ENCODE measurements at places on chromosomes 1 and 21. TPM values are rescaled to one million over a fixed set of nuclear protein-coding genes. Genes with fewer than 3 reads are reported as not detected.

DNA sequence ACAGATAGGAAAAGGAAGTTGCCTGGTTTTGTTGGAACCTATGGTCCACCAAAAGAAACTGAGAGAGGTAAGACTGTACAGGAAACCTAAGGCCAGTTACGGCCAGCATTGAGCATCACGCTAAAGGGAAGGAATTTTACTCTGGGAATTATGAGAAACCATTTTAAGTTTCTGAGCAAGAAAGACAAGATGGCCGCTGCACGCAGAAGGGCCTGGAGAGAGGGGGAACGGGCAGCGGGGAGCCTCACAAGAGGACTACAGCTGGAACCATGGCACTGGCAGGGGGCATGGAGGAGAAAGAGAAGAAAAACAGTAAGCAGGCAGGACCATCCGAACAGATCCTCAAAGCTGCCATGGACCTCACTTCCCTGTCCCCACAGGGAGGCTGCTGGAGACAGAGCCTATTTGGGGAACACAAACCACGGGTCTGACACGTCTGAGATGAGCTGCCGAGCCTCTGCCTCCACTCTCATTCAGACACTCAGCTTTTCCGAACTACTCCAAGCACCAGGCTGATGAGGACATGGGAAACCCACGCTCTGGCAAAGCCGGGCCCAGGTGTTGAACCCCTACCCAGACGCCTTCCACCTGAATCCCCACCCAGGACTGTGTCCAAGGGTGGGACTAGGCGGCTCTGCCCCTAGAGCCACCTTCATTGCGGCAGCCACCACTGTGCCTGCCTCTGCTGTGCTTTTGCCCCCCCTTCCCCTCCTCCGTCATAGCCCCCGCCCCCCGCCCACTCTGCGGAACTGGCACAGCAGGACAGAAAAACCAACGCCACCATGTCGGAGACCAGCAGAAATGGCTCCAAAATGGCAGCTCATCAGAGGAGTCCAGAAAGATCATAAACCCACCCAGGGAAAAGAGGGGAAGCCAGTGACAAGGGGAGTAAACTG is 69.0 kb downstream of the CD46 start:
- DNase-seq, result no peak

- no peak for DNase-seq
Observed at GRCh38 chr1:3066250-3066711, 2.7 kb upstream of the PRDM16 start.

Gene ANKRD34A
- total RNA-seq, result 0.30 TPM

DNA sequence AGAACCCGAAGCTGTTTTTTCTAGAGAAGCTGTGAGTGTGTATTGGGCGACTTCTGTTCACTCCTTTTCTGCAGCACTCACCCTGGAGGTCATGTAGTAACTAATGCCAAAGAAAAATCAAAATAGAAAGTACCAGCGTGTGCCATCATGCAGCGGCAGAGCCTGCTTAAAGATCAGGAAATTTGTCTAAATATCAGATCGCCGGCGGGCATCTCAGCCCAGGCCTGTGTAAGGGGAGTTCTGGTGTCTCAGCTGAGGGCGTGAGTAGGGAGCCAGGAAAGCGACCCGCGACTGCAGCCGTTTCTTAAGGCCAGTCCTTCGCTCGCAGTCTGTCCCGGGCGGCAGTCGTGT is 768 bp downstream of the EDARADD start:
- DNase-seq, result no peak

- no peak for DNase-seq
Observed at GRCh38 chr1:32954168-32954567, 10.4 kb downstream of the RNF19B start.

- no peak for DNase-seq
Observed at GRCh38 chr1:53262000-53262399, 23.7 kb upstream of the MAGOH start.

GRCh38 chr1:118927427-118928187 is 60.5 kb downstream of the TBX15 start:
- no peak for DNase-seq

- DNase-seq, result no peak
Observed at GRCh38 chr1:53508991-53509666, 49.9 kb downstream of the DMRTB1 start.

GRCh38 chr21:46144464-46145070 is 10.8 kb downstream of the FTCD start:
- DNase-seq, result no peak

Gene RAB7B
- 17.2 TPM for total RNA-seq

Gene TCP10L
- 0.79 TPM for total RNA-seq

GRCh38 chr1:217614200-217614712 is 16.6 kb downstream of the GPATCH2 start:
- DNase-seq, result no peak

Gene B3GALNT2
- total RNA-seq, result 40.3 TPM

DNA sequence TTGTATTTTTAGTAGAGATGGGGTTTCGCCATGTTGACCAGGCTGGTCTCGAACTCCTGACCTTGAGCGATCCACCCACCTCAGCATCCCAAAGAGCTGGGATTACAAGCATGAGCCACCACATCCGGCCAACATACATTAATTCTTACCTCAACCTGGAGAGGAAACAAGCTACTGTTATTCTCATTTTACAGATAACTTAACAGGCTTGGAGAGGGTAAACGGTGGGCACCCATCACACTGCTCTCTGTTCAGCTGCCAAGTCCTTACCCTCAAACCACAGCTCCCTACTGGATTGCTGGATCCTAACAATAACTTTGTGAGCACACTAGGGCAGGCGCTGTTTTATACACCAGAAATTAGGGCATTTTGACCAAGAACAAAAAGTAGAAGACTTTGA is 93.6 kb upstream of the BARHL2 start:
- DNase-seq, result no peak

DNA sequence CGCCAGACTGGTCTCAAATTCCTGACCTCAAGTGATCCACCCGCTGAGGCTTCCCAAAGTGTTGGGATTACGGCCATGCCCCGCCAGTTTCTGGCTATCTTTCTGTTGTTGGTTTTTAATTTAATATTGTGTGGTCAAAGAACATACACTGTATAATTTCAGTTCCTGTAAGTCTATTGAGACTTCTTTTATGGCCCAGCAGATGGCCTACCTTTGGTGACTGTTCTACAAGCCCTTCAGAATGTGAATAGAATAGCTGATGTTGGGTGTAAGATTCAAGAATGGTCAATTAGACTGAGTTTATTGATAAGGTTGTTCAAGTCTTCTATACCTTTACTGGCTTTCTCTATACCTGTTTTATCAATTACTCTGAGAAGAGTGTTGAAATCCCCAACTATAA is 10.7 kb downstream of the HES2 start:
- no peak for DNase-seq

DNA sequence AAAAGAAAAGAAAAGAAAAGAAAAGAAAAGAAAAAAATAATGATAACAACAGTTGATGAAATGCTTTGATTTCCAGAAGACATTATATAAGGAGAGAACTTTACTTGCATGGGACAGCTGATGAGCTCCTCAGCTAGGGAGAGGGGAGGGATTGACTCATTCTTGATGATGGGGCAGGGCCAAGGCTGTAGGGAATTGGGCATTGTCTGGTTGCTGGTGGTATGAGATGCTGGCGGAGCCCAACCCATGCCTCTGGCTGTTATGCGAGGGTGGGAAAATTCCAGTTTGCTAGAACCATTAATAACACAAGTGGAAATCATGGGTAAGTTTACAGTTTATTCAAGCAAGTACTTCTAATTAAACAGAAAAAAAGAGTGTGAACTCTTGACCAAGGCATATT is 36.0 kb upstream of the KIF26B start:
- no peak for DNase-seq

Gene VASH2
- total RNA-seq, result 11.6 TPM

Gene TMEM240
- total RNA-seq, result 2.1 TPM

DNA sequence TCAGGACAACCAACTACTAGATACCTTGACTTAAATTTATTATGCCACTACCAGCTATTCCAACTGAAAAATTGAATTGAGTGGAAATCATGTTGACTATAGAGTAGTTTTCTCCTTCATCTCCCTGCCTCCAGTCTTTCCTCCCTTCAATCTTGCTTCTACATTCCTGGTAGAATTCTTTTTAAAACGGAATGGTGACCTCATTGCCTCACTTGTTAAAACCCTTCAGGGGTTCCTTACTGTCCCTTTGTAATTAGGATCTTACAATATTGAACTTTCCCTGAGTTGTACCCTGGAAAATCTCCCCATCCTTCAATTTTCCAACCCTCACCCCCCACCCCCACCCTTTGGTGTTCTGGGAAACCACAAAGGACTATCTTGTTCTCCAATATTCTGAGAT is 82.8 kb upstream of the ZNF326 start:
- DNase-seq, result no peak

Gene LCE1D
- total RNA-seq, result 1.4 TPM

Gene CNST
- total RNA-seq, result 18.9 TPM

Gene GJA8
- not detected for total RNA-seq

DNA sequence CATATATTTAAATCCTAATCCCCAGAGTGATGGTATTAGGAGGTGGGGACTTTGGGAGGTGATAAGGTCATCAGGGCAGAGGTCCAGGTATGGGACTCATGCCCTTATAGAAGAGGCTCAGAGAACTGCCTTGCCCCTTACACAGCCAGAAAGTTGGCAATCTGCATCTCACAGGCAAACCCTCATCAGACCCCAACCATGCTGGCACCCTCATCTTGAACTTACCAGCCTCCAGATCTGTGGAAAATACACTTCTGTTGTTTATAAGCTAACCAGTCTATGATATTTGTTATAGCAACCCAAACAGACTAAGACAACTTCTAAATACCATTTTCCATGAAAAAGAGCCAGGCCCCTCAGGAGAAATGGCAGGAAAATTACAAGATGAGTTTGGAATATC is 69.3 kb upstream of the PRDX6 start:
- no peak for DNase-seq

Gene CFAP107
- not detected for total RNA-seq

Gene RGS13
- total RNA-seq, result 0.79 TPM

Gene TMEM82
- total RNA-seq, result not detected

- no peak for DNase-seq
Observed at GRCh38 chr1:240946926-240947325, 335.0 kb upstream of the GREM2 start.

DNA sequence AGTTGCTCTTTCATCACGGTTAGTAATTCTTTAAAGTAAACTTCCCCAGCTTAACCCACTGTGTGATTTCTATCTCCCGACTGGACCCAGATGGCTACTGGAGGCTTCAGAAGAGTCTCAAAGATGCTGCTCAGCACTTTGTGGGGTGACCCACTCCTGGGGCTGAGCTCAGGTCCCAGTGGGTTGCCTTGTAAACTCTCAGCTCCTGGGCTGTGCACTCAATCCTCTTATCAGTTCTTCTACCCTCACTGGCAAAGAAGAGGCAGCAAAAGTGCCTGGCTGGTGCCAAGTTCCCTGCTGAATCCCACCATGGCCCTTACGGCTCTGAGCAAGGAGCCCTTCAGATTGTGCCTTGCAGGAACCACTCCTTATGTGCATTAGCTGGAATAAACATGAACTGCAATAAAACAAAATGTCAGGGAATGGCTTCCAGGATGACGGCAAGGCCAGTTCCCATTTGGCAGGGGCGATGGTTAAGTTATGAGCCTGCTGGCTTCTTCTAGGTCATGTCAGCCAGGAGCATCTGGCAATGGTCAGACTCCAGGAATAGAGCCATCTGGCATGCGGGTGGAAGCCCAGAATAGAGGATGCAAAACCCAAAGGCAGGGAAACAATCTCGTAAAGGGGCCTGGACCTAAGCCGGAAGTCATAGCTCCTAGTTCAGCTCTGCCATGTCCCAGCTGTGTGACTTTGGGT is 6.8 kb downstream of the MYOC start:
- DNase-seq, result peak; percentile 89

GRCh38 chr1:88060112-88060673 is 623.9 kb upstream of the PKN2 start:
- DNase-seq, result no peak

- DNase-seq, result peak; percentile 10
Observed at GRCh38 chr1:207848234-207848633, 62.7 kb downstream of the CD34 start.

DNA sequence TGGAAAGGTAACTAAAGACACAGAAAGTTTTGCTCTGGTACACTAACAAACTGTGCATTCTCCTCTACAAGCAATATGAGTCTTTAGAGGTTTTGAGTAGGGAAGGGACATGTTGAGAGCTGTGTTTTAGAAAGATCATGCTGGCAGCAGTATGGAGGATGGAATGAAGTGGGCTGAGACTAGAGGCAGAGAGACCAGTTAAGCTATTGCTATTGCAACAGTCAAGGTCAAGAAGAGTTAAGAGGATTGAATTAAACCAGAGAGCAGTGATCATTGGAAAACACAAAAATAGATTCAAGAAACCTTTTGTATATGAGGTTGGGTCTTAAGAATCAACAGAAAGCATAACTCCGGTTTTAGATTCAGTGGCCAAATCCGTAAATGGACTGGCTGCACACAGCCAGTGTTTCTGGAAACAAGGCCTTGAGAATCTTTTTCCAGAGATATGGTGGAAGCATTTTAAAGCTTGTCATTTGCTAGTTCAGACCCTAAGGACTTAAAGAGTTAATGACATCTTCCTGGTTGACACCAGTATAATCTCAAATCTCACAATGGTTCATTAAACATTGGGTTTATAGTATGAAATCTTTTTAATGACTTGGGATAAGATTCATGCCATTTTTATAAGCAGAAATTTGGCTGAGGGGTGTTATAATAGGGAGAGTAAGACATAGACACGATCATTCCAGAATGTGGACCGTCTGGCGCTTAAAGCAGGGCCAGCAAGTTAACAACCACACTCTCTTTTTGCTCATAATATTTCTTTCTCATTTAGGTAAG is 177.9 kb downstream of the NR5A2 start:
- DNase-seq, result no peak

GRCh38 chr1:75426688-75427087 is 184.2 kb downstream of the SLC44A5 start:
- no peak for DNase-seq

- DNase-seq, result peak; percentile 45
Observed at GRCh38 chr21:37463083-37463801, 96.7 kb downstream of the DYRK1A start.

DNA sequence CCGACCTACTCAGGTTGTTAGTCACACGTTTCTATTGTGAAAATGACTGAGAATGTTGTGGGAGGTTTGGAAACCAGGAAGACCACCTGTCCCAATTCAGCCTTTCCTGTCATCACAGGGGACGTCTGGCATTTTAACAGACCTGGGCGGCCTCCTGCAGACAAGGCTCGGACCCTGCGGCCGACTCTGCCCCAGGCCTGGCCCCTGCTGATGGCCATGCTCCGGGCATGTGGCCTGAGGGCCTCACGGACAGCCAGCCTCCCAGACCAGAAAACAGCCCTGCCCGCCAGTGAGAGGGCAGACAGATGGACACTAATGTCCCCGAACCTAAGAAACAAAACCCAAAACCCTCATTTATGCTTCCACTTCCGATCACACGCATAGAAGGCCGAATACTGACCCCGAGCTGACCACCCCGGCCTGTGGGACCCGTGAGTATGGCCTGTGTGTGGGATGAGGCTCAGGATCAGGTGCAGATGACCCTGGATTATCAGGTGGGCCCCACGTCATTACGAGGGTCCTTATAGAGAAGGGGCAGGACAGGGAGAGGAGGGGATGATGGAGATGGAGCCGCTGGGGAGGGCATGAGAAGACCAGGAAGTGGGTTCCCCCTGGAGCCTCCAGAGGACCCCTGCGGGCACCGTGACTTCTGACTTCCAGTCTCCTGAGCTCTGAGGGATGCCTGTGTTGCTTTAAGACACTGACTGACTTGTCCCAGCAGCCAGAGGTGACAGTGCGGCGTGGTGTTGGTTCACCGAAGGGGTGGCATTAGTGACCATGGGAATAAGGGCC is 9.6 kb downstream of the COL18A1 start:
- no peak for DNase-seq

Gene FMOD
- total RNA-seq, result 31.9 TPM

GRCh38 chr1:97006044-97006661 is 284.6 kb downstream of the PTBP2 start:
- no peak for DNase-seq

All from skin of body (tissue), 3 donors.